ENCODE measurements at places on chromosomes 5 and 9.

GRCh38 chr9:14769230-14769571 is 46.7 kb upstream of the CER1 start:
- DNase-seq, result no peak

GRCh38 chr5:69048230-69048629 is 45.6 kb upstream of the SLC30A5 start:
- DNase-seq, result no peak

GRCh38 chr5:109916481-109917153 is 226.9 kb downstream of the MAN2A1 start:
- no peak for DNase-seq

DNA sequence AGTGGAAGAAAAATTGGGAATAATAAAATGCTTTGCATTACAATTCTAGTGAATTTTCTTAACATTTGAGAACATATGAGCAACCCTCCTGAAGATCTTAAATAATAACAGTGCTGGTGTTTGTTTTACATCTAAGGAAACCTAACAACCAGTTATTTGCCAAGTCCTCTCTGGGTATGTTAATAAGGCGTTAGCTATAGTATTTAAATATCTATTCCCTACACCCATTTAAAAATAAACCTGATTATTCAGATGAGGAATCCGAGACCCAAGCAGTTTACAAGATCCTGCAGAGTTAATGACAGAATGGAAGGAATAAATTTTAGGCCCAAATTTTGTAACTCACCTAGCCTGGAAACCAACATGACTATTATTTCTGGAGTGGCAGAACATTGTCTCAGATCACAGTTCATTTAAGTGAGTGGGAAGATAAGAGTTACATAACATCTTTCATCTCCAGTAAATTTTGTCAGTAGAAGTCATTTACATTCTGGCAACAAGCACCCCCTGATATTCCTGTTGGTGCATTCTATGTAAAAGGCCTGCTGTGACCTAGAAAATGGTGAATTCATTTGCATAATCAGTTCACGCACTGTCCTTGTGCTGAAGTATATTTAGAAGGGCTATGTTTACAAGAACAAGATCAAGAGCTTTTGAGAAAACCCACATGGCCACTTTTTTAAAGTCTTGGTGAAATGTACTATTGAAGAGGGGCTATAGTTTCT is 148.2 kb downstream of the COX7C start:
- DNase-seq, result no peak

GRCh38 chr5:77844623-77845323 is 68.6 kb upstream of the TBCA start:
- DNase-seq, result no peak

DNA sequence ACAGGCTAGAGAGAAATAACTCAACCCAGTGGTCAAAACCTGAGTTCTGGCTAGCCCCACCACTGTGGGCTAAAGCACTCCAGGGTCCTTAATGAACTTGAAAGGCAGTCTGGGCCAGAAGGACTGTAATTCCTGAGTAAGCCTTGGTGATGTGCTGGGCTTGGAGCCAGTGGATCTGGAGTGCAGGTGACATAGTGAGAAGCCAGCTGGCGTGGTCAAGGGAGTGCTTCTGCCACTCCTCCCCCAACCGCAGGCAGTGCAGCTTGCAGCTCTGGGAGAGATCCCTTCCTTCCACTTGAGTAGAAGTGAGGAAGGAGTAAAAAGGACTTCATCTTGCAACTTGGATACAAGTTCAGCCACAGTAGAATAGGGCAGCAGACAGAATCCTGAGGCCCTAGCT is 424.0 kb downstream of the CDH18 start:
- DNase-seq, result no peak

- DNase-seq, result no peak
Measured at GRCh38 chr5:179393078-179393477, 47.8 kb upstream of the ADAMTS2 start.

- no peak for DNase-seq
Measured at GRCh38 chr5:173735184-173735583, 118.7 kb upstream of the BOD1 start.

DNA sequence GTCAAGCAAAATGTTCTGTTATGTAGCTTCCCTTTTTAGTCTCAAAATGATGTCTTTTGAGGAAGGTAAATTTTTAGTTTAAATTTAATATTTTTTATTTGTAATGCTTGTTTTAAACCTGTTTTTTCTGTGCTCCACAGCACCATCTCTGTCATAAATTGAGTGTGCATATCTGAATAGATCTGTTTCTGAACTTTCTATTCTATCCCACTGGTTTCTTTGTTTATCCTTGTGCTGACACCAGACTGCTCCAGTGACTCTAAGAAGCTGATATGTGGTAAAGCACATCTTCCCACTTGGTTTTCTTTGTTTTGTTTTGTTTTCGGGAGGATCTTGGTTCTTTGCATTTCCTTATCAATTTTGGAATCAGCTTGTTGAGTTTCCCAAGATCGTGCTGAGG is 7.1 kb upstream of the RNF145 start:
- DNase-seq, result no peak

DNA sequence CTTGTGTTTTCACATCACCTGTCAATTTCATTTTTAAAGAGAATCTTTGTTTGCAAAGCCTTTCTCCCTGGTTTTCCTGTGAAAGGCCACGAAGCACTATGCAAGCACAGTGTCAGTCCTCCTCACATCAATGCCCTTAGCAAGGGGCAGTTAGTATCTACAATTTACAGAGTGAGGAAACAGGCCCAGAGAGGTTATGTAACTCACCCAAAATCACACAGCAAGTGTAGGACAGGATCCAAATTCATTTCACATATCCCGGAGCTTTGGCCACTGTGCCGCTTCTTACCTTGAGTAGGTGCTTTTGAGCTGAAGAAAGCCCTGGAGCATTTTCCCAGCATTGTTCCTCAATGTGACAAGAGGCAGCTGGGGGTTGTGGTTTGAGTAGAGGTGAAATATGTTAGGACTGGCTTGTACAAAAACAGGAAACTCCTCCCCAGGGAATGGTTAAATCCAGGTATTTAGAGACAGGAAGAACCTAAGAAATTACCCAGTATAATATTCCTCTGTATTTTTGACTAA is 283.8 kb downstream of the NTRK2 start:
- no peak for DNase-seq

DNA sequence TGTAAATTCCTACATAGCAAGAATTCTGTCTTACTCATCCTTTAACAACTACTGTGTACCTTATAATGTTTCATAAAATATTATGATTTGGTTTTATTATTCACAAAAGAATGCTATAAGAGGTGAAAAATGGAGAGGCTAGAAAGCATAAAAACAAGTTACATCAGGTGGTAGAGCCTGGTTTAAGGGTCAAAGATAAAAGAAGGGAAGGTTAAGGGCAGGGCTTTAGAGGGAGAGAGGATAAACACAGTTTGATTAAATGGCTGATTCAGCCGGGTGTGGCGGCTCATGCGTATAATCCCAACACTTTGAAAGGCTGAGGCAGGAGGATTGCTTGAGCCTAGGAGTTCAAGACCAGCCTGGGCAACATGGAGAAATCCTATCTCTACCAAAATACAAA is 40.4 kb upstream of the HSPB3 start:
- DNase-seq, result no peak

DNA sequence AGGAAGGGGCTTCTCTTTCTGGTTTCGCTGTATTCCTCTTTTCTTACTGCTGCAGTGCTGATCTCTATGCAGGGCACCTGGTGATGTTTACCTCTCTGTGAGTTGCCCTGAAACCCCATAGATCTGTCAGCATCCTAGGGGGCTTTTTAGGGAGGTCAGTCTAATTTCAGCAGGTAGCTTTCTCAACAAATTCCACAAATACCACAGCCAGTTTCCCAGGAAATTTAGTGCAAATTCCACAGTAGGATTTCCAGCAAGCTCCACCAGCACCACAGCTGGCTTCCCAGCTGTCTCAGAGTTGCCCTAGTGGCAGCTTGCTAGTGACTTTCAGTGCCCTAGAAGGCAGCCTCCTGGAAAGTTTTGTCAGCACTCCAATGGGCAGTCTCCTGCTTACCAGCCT is 379.1 kb upstream of the SMC2 start:
- no peak for DNase-seq

DNA sequence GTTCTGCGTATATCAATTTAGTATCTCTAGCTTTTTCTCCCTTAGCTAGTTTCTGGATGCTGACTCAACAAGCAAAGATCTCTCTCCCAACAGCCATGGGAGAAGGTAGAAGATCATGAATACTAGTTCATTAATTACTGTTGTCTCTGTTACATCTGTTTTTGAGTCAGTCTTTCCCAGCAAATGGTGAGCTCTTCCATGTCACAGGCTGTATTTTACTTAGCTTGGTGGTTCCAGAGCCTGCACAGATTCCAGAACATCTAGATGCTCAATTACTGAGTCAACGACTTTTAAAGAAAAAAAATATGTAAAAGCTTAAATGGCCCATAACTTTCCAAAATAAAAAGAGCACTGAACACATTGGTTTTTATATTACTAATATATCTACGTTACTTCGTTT is 307.2 kb downstream of the NSG2 start:
- no peak for DNase-seq

GRCh38 chr9:137490532-137491186 is 31.5 kb upstream of the NSMF start:
- no peak for DNase-seq

- DNase-seq, result no peak
Measured at GRCh38 chr5:68182534-68182933, 33.0 kb upstream of the PIK3R1 start.

- peak; percentile 73 for DNase-seq
Measured at GRCh38 chr9:6680797-6681146, 35.2 kb upstream of the GLDC start.

DNA sequence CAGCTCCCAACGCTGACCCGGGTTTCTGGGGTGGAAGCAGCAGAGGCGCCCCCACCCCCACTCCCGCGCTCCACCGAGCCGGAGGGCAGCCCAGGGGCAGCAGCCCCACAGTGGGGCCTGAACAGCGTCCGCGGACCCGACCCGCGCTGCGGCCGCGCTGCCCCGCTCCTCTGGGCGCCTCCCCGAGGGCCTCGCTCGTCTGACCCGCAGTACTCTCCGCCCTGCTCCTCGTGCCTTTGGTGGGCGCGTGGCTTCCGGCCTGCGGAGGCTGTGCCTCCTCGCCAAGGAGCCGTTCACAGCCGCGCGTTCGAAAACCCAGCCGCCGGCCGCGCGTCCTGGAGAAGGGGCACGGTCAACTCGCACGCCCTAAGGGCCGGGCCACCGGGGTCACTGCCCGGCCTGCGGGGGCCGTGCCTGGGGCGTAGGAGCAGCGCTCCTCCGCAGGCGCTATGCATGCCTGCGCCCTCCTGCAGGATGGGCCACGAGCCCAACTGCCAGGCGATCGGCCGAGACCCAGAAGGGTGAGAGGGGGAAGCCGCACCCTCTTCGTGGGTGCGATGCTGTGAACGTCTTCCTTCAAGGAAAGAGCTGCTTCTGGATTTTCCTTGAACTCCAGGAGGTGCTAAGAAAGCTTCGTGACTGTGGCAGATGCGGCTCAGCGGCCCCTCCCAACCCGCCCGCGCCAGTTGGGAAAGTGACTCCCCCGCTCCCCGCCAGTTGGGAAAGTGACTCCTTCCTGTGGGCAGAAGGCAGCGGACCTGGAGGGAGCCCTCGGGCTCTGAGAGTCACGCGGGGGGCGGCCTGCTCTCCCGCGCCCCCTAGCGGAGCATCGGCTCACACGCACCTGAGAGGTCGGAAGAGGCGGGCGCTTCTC is 82.7 kb downstream of the HSD17B3 start:
- no peak for DNase-seq

- no peak for DNase-seq
Measured at GRCh38 chr5:79843450-79844388, 147.3 kb downstream of the MTX3 start.

- DNase-seq, result no peak
Measured at GRCh38 chr9:95791286-95791685, 84.2 kb upstream of the ERCC6L2 start.

- no peak for DNase-seq
Measured at GRCh38 chr5:164746723-164747122, 1241.3 kb downstream of the MAT2B start.

DNA sequence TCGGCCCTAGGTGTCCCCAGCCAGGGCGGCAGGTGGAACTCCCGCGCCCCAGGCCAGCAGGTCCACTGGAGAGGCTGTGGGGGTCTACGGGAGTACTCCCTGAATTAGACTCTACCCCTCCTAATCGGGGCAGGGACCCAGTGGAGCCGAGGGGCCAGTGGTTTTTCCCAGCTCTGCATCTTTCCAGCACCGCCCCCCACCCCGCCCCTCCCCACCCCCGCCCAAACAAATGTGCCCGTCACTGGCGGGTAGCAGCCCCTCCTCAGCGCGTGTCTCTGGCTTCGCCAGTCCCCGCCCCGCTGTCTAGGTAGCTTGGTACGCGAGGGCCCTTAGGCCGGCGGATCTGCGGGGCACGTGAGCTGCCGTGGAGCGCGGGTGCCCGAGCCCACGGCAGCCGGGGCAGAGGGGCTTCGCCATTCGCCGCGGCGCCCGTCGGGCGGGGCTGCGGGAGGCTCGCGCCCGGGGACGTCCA is 7.0 kb downstream of the UNC5A start:
- no peak for DNase-seq

DNA sequence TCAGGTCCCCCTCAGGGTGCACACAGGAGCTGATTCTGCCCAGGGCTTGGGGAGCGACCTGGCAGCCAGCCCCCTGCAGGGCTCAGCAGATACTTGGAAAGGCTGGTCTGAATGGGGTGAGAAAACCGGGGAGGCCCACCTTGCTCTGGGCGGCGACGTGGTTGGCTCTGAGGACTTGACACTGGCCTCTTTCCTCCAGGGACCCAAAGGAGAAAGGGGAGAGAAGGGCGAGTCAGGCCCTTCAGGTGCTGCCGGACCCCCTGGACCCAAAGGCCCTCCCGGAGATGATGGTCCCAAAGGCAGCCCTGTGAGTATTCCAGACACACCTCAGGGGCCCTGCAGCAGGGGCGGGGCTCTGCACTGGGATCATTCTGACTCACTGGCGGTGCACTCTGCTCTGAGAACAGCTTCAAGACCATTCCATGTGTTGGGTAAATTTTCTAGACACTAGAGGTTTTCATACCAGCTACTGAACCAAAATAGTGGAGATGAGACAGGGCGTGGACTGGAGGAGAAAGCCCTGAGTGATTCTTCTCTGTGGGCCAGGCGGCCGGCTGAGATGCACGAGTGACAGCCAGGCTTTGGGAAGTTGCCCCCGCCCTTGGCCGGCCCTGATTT is 65.9 kb upstream of the FCN2 start:
- no peak for DNase-seq

- DNase-seq, result no peak
Measured at GRCh38 chr5:147567917-147568598, 58.2 kb upstream of the DPYSL3 start.

- DNase-seq, result no peak
Measured at GRCh38 chr5:38538161-38538560, 18.3 kb downstream of the LIFR start.

- no peak for DNase-seq
Measured at GRCh38 chr9:133351908-133352634, 4.1 kb downstream of the RPL7A start.

DNA sequence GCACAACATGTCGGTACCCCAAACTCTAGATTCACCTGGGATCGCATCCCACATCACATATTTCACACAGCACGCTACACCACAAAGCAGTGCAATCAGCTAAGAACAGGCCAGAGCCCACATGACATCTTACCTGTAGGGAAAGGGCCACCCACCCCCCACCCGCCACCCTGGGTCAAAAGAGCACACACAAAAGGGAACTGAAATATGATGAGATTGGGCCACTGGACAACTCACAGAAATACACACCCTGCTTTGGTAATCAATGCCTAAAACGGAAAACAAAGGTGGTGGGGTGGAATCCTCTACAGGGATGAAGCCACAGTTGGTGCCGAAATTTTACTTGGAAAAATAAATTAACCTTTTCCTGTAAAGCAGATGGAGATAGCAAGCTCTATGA is 13.1 kb downstream of the RETREG1 start:
- DNase-seq, result no peak

- no peak for DNase-seq
Measured at GRCh38 chr5:36360307-36360706, 58.6 kb upstream of the RANBP3L start.

All from hypothalamus (tissue), 51 donors.